Ecto neural progenitor cell (in vitro differentiated cells): ENCODE measurements at places on chromosomes 5 and 9.

DNA sequence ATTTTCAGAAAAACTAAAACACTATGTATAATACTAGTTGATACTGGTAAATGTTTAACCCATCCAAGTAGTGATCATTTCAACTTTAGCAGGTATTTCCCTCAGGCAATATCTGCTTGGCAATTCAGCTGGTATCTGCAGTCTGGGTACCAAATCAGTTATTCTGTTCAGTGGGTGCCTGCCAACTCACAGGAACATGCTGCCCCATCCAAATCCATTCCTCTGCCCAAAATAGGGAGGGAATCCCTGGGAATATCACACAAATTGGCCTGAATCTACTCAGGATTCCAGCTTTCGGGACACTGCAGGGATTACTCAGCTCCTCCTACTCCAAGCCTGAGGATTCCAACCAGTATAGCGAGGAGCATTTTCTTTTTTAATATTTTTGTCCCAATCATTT lies 61.7 kb upstream of the PDE4D start:
- no peak for DNase-seq

DNA sequence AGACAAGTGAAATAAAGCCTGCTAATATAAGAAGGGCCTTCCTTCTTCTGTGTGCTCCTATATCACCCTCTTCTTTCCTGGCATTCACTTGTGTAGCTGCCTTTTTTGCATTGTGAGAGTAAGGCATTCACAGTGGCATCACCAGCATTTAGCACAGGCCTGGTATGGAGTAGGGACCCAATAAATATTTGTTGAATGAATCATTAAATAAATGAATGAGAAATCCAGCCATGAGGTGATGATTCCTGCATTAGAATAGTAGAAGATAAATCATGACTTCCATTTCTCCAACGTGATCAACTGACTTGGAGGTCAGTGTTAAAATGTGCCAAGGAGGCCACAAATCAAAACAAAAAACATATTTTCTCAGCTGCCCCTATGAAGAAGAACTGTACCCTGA lies 3.9 kb downstream of the PLPPR1 start:
- DNase-seq = no peak

- no peak for DNase-seq
Measured at GRCh38 chr5:10620346-10620745, 56.5 kb downstream of the ANKRD33B start.

GRCh38 chr5:73759771-73760170 lies 133.8 kb downstream of the ARHGEF28 start:
- no peak for DNase-seq
